ENCODE measurements at places on chromosomes 13 and 19. TPM values are rescaled to one million over a fixed set of nuclear protein-coding genes. Genes with fewer than 3 reads are reported as not detected.

Gene APC2
- total RNA-seq, result 0.22 TPM

Gene ZNF814
- 11.2 TPM for total RNA-seq

Gene MATK
- 0.14 TPM for total RNA-seq

Gene SLITRK5
- 0.03 TPM for total RNA-seq

Gene VWA8
- total RNA-seq, result 51.0 TPM

Gene CPT1C
- total RNA-seq, result 2.5 TPM

Gene GPATCH1
- 6.2 TPM for total RNA-seq

Data from left ventricle myocardium inferior (tissue), 1 donor.